ENCODE measurements at places on chromosomes 4 and X.

DNA sequence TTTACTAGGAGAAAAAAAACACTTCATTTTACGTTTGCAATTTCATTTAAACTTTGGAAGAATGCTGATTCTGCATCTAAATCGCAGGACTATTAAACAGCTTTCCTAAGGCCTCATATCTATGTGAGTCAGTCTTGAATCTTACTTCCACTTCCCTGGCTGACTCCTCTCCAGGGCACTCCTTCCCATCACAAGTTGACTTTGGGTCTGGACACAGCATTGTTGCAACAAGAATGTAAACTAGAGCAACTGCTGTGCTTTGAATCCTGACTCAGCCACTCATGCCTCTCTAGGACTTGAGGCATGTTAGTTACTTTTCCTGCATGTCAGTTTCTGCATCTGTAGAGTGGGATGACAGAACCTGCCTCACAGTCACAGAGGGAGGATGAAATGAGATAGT lies 413.8 kb downstream of the FAT4 start:
- DNase-seq = no peak

GRCh38 chr4:99754756-99755155 lies 61.9 kb upstream of the DAPP1 start:
- no peak for DNase-seq

DNA sequence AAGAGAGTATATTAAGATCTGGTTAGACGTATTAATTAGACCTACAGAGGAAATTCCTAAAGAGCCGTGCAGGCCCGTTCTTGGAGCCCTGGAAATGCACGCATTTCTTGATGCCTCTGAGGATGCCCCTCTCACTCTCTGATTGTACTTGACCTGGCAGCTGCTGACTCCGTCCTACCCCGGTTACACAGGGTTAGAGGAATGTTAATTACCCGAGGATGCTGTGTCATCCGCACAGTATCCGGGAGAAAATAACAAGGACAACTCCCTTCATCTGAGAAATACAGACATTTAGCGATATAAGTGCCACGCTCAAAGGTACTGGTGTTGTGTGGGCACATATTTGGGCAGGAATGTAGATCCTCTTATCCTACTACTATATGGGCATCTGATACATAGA lies 404.6 kb upstream of the FAT1 start:
- no peak for DNase-seq

DNA sequence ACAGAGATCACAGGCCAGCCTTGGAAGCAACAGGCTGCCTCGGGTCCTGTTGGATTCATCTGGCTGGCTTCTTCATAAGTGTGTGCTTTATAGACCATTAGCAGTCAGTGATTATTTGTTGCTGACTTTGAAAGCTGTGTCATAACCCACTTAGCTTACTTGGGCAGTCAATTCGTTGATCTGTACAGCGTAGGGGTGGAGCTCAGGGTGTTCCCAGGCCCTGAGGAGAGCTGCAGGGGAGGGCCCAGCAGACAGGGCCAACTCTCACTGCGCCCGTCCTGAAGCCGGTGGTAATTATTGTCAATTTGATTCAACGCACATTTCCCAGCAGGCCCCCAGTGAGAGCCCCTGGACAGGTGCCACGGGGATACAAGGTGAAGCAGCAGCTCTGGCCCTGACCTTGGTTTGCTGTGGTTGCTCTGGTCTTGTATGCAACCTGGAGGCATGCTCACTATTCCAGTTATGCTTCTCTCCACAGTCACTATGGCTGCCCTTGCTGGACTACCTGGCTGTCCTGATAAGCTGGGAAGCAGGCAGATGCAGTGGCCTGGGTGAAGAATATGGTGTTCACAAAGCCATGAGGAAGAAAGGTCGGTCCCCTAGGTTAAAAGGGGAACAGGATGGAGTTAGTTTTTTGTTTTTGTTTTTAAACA lies 40.1 kb upstream of the HMGB3 start:
- DNase-seq = no peak

DNA sequence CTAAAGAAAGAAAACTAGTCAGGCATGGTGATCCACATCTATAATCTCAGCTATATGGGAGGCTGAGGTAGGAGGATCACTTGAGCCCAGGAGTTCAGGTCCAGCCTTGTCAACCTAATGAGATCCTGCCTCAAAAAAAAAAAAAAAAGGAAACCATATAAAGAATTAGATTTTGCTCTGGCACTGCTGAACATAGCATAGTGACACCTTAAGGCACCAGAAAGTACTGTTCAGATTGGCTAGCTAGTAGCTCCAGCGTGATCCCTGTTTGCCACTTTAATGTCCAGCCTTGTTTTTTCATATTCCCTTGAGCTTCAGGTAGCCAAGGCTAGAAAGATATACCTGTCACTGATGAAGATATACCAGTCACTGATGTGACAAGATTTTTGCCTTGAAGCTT lies 34.1 kb downstream of the EXOC1 start:
- DNase-seq = no peak

GRCh38 chrX:125782184-125782583 lies 383.9 kb downstream of the DCAF12L2 start:
- DNase-seq = no peak

DNA sequence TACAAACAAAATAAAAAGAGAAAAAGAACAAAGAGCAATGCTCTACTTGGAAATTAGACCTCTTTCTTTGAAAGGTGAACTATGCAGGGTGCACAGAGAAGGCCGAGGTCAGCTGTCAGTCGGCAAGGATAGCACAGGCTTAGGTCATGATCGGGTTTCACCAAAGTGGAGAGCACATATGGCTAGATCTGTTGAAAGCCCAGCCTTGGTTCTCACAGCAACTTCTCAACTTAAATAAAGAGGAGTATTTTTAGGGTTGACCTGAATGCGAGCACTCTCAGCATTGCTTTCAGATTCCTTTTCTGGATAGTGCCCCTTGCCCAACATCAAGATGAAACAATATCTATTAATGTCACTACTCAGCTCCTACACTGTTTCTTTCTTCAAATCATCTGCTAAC lies 122.9 kb upstream of the GPC4 start:
- DNase-seq = no peak

- DNase-seq = no peak
Measured at GRCh38 chr4:135122457-135122856, 920.9 kb upstream of the PABPC4L start.

DNA sequence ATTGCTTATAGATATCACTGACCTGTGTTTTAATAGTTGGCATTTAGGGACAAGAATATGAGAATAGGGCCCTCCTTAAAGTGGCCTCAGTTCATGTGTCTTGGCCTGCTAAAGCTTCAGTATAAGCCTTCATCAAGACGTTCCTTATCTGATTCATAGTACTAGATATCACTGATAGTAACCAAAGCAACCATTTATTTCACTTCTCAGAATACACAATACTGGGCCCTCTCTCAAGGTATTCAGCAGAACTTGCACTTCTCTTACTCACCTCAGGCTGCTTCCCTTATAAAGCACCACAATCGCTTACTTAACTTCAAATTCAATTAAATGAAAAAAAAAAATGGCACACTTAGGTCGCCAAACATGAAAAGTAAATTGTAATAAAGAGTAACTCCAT lies 259.4 kb upstream of the PCDH7 start:
- no peak for DNase-seq

- DNase-seq = peak; percentile 41
Measured at GRCh38 chr4:24686866-24687692, 102.7 kb upstream of the DHX15 start.

DNA sequence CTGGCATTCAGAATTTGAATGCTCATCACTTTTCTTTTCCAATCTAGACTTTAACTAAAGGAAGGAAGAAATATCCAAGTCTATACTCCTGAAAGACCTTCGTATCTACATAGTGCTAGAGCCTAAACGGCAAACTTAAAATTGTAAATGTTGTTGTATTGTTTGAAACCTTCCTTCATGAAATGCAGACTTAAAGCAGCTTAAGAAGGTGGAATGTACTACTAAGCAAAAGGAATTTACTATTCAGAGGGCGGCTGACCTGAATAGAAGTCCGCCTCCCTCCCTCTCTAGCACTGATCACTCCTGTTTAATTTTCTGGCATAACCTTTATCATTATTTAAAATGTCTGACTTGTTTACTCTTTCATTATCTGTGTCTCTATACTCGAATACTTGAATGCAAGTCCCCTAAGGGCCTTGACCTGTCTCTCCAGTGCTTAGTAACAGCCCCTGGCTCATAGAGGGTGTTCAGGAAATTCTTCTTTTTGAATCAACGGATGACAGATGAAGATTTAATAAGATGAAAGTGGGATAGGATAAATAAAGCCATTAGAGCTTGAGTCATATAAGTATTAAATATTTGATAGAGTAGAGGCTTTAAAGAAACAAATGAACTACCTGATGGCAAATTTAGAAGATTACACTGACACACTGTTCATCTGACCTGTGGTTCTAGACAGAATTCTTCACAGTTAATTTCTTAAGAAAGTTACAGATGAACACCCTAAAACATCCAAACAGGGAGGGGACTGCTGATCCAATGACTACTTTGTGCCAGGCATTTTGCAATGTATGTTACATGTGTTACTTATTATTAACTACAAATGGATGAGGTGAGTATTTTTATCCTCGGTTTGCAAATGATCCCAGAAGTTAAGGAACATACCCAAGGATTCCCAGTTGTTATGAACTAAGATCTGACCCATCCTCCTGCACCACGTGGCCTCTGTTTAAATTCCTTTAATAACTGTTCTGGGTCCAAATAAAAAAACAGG lies 20.2 kb upstream of the RBPJ start:
- no peak for DNase-seq

DNA sequence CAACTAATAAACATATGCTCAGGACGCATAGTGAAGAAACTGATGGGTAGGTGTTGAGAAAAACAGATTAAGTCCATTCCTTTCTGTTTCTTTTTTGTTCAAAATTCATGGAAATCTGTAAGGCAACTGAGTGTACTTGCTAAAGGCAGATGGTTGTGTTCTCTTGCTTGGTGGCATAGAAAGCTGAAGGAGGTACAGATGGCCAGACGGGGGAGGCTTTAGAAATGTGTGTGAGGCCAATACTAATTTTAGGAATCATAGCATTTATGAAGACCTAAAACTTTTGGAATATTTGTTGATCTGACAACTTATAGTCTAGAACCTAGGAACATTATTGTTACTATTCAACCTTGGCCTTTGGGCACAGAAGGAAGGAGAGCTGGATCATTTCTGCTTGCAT lies 56.8 kb upstream of the EMCN start:
- no peak for DNase-seq

GRCh38 chr4:105061731-105062130 lies 84.9 kb upstream of the TET2 start:
- DNase-seq = no peak

DNA sequence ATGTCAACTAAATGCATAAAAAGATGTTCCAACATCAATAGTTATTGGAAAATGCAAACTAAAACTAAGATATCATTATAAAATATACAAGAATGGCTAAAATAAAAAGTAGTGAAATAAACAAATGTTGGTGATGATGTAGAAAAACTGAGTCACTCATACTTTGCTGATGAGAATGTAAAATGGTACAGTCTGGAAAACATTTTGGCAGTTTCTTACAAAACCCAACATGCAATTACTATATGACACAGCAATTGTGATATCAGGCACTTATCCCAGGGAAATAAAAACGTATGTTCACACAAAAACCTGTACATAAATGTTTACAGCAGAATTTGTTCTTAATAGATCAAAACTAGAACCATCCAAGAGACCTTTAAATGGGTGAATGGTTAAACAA lies 182.6 kb downstream of the RTL9 start:
- no peak for DNase-seq

GRCh38 chr4:40152637-40153036 lies 44.2 kb upstream of the RHOH start:
- DNase-seq = no peak

DNA sequence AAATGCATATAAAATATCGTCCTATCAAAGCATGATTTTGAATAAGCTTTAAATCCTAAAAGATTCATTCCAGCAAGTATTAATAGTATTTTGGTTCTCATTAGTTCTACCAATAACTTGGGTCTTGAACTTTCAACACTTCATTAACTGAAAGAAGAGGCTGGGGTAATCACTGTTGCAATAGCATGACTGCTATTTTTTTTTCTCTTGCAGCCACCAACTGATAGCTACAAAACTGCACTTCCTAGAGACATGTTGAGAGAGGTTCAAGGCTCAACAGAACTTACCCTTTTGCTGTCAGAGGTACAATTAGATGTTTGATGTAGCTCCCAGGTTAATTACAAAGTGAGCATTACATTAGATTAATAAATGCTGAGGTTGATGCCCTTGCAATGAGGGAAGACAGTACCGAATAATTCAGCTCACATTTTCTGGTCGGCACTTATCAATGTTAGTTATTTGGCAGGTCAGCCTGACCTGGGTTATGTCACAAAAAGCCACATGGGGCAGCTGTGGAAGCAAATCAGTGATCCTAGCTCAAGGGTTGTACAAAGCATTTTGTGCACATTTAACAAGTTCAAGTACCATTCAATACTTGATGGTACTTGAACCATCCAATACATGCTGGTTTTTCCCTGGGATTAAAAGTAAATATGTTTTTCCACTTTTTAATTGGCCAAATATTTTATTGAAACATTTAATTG lies 29.9 kb upstream of the TET2 start:
- no peak for DNase-seq

- no peak for DNase-seq
Measured at GRCh38 chrX:10922835-10923234, 188.3 kb upstream of the HCCS start.

DNA sequence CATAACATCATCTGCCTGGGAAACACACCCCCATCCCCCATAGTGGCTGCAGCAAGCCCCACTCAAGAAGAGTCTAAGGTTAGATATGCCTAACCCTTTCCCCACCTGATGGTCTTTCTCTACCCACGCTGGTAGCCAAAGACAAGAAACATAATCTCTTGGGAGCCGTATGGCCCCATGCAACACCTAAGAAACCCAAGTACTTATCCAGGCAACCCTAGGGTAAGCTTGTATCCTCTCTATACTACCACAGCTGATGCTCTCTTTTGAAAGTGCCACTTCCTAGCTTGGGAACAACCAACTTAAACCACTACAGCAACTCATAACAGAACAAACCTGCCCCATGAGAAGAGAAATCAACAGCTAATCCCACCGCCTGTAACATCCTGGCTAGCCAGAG lies 161.1 kb downstream of the MSN start:
- no peak for DNase-seq

DNA sequence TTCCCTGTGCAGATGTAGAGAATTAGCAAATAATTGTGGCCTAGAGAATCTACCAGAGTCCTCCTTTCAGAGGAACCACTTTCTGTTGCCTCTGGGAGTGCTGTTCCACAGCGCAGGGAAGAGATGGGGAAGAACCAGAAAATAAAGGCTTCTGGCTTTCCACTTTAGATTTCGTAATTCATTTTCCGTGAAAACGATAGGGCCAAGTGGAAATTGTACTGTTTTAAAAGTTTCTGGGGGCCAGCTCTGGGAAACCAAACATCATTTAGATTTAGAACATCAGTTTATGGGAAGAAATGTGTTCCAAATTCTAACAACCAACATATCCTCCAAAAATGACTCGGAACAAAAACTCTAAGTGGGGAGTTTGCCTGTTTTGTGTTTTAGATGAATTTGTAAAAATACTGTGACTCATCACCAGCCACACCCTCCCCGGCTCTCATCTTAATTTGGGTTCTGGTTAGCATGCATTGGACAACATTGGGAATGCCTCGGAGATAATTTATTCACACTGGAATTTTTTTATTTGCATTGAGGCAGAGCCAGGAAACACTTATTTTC lies 65.2 kb upstream of the LNX1 start:
- DNase-seq = peak; percentile 23

Data from suppressor macrophage treated with lipopolysaccharide for 1 hour (primary cell).